ENCODE measurements at places on chromosomes 16 and 17.

GRCh38 chr17:72887322-72887721 is 205.2 kb downstream of the SLC39A11 start:
- DNase-seq = no peak

DNA sequence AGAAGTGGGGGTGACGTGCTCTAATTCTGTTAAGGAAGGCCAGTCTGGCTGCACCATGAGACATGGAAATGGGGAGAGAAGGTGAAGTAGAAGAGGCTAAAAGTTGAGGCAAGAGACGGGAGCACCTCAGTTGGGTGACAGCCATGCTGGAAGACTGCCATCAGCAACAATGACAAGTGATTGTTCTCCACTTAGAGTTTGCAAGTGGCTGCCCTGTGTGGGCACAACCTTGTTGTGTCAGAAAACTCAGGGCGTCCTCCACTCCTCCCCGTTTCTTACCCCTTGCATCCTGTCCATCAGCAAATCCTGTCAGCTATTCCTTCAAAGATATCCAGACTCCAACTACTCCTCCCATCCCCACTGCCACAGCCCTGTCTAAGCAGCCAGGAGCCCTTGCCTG is 17.6 kb downstream of the CES1 start:
- DNase-seq = no peak

DNA sequence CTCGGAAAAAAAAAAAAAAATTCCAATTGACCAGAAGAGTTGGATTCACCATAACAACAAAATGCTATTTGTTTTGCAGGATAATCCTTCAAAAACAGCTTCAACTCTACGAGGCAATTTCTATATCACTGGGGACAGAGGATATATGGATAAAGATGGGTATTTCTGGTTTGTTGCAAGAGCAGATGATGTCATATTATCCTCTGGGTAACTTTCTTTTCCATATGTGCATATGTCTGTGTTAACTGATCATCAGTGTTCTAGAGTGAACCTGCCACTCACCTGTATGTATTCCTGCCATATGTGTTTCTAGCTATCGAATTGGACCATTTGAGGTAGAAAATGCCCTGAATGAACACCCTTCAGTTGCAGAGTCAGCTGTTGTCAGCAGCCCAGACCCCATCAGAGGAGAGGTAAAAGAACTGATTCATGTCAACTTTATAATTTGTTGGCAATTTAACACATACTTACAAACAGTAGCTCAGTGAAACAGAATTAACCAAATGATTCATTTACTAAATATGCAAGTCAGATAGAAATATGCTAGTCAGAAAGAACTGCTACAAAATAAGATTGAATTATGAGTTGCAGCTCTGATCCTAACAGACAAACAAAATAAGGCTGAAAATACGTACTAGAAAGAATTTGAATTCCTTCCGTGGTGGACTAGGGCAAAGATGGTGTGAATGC is 14.2 kb downstream of the ERI2 start:
- no peak for DNase-seq

DNA sequence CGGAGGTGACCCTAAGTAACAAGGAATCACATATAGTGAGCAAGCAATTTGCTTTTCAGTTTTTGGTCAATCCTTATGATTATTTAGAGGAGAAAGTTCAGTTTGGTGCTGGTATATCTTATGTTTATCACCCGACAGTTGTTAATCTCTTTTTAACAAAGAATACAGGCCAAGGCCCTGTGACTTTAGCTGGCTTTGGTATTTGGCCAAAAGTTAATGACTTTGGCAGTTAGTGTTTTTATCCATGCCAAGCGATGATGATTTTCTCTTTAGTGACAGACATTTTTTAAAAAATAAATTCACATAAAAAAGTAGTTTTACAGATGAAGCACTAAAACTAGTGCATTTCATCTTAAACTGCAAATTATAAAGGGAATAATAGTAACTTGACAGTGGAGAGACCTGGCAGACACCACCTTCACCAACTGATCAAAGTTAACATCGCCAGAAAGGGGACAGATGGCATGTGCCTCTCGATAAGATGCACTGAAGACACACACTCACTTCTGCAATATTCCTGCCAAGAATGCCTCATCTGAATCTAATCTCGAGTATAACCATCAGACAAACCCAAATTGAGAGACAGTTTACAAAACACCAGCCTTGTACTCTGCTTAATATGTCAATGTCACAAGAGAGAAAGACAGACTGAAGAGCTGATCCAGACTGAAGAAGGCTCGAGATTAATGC is 6.9 kb downstream of the DEXI start:
- DNase-seq = no peak

GRCh38 chr16:74726716-74727115 is 26.1 kb upstream of the MLKL start:
- peak; percentile 50 for DNase-seq

DNA sequence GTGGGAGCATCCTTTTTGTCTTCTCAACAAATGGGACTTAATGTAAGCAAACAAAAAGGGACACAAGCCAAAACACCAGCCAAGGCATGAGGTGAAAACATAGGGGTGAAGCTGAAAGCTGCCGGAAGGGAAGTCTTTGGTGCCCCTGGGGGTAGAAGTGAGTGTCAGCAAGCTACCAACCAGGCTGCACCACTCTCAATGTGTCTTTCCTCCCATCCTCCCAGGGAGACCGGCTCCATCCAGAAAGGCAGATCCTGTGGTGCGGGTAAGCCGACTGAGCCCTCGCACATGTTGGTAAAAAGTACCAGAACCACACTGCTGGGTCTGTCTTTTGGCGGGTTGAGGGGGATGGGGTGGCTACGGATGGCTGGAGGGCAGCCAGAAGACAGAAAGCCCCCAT is 52.0 kb upstream of the SREBF1 start:
- DNase-seq = no peak

GRCh38 chr16:17585449-17586074 is 114.8 kb upstream of the XYLT1 start:
- DNase-seq = no peak

- DNase-seq = no peak
These were observed 7.4 kb upstream of the GOSR2 start for GRCh38 chr17:46915596-46915995.

GRCh38 chr16:8619671-8620370 is 1.7 kb upstream of the METTL22 start:
- DNase-seq = no peak

- no peak for DNase-seq
These were observed 1.4 kb upstream of the CBX2 start for GRCh38 chr17:79776376-79777119.

GRCh38 chr16:55668340-55669281 is 12.8 kb downstream of the SLC6A2 start:
- DNase-seq = no peak

DNA sequence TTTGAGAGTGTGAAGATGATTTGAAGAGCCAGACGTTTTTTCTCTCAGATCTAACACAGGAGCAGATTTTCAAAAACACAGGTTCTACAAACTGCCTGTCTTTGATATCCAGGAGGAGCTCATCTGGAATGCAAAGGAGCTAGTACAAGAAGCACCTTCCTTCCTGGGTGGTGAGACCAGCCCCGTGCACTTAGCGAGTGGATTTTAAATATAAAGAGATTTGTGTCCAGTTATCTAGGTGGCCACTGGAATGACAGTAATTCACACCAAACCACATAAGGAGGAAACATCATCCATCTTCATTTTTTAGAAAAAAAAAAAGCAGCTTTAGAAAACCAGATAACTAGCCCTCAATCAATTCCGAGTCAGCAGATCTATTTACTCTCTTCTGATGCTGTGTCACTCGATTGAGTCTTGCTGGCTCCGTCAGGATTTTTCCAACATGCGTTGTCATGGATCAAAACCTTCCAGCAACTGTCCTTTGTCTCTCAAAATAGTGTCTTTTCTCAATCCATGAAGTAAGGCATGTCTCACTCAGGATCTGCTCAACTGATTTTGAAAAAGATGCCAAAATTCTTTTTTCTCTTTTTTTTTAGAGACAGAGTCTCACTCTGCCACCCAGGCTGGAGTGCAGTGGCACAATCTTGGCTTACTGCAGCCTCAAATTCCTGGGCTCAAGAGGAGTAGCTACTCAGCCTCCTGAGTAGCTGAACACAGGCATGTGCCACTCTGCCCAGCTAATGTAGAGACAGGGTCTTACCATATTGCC is 451.2 kb upstream of the PSMD7 start:
- no peak for DNase-seq

- no peak for DNase-seq
These were observed 107.9 kb downstream of the HAPSTR1 start for GRCh38 chr16:9199311-9199710.

DNA sequence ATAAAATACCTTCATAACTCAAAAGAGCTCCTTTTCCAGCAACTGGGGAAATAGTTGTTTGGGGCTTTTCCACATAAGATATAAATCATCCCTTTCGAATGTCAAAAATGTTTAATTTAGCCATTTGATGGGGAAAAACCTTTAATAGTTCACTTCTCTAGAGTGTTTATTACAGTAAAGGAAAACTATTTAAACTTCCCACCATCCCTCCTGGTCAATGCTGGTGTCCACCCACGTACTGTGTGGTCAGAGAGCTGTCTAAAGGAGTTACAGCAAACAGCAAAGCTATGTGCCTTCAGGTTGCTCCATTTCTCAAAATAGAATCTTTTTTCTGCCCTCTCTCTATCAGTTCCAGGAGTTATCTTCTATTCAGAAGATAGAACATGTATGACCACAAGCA is 33.5 kb downstream of the KANSL1 start:
- DNase-seq = no peak

DNA sequence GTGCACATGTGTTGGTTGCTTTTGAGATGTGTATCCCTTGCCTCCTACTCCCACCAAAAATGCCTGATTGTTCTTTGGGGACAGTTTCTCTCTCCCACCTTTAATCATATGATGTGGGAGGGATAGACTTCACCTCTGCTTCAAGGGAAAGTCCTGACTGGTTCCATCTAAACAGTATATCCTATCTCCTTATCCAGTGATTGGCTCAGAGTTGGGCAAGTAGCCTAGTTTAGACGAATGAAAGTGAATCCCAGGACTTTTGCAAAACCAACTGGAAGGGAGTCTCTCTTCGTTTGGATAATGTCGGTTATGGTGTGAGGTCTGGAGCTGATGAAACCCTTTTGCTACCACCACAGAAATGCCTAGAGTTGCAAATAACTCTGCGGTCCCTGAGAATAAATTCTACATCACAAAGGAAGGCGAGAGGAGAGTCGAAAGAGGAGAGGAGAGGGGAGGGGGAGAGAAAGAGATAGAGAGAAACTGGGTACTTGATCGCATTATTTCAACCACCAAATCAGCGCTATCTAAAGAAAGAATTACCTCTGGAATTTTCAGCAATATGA is 77.1 kb upstream of the SALL1 start:
- DNase-seq = no peak

DNA sequence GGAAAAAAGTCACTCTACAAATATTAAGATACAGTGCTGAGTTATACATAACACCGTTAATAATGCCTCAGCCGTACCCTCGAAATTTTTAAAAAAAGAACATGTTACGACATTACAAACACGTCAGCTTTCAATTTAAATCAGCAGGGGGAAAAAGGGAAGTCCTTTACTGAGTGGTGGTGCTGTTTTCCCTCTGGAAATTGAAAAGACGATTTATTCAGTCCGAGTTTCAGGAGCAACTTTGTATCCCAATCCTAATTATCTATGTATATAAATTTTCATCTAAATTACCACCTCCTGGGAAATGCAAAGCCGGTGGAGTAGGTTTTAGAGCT is 1.3 kb downstream of the NETO2 start:
- no peak for DNase-seq

DNA sequence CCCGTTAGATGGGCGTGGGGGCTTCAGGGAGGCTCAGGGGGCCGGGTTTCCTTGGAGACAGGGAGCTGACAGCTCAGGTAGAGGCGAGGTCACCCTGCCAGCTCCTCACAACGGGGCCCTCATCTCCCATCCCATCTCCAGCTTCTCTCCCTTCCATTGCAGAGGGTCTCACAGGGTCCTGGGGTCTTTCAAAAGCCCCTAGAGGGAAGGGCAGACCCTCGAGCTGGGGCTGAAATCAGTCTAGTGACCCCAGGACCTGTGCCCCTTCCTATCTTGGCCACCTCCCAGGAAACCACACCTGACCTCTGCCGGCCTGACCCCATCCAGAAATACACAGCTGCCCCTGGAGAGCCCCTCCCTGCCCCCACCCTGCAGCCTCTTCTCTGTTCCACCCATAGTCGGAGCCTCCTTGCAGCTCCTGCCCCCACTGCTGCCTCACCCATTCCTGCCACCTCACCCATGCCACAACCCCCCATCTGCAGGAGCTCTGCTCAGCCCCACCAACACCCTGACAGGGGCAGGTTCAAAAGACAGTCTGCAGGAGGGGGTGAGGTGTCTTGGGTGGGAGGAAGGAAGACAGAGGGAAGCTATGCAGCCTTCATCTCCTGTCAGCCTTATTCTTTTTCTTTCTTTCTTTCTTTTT is 23.4 kb downstream of the PIK3R5 start:
- DNase-seq = no peak

- DNase-seq = no peak
These were observed 26.3 kb downstream of the FOXL1 start for GRCh38 chr16:86604436-86605193.

- no peak for DNase-seq
These were observed 86.9 kb downstream of the FOXL1 start for GRCh38 chr16:86665319-86665675.

- no peak for DNase-seq
These were observed 80.2 kb downstream of the HS3ST4 start for GRCh38 chr16:25771812-25772568.

DNA sequence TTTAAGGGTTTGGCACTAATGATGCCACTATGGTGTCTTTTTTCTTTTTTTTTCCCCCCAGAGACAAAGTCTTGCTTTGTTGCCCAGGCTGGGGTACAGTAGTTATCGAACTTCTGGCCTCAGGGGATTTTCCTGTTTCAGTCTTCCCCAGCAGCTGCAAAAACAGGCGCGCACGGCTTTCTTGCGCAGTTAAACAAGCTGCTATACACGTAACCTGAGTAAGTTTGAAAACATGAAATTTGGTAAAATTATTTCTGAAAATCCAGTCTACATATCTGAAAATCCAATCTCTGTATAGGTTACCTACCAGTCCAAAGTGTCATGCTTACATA is 11.8 kb downstream of the TEX14 start:
- DNase-seq = no peak

DNA sequence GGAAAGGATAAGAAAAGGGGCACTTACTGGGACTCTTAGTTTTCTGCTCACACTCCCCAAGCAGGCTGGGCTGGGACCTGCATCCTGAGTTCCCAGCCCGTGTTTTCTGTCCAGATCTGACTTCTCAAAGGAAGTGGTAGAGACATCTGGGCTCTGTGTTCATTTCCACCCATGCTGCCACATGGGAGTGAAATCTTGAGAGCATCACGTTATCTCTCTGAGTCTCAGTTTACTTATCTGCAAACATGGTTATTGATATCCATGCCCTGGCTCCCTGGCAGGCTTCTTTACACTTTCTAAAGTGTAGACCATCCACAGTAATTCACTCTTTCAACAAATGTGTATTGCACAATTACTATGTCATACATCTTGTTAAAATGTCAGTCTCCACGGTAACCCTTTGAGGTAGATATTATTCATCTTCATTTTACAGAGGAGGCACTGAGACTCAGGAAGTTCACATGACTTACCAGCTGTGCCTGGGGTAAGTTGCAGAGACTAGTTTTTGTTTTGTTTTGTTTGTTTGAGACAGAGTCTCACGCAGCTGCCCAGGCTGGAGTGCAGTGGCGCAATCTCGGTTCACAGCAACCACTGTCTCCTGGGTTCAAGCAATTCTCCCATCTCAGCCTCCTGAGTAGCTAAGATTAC is 3.4 kb downstream of the ZNF688 start:
- DNase-seq = no peak
